ENCODE measurements at places on chromosomes 16 and 17. TPM values are rescaled to one million over a fixed set of nuclear protein-coding genes. Genes with fewer than 3 reads are reported as not detected.

The KIF2B gene
- total RNA-seq = not detected

The TMIGD1 gene
- total RNA-seq = not detected

The RBFOX1 gene
- total RNA-seq = 0.28 TPM

The FZD2 gene
- total RNA-seq = 2.0 TPM

The FMNL1 gene
- total RNA-seq = 11.9 TPM

The HSD11B2 gene
- total RNA-seq = 5.9 TPM

- no peak for DNase-seq
- H3K4me3 ChIP-seq = no peak overlapping the region
- no peaks in the 10 kb centered on the region for H3K27me3 ChIP-seq
- H3K36me3 ChIP-seq = peaks cover 10% of the 10 kb centered on the region
Observed at GRCh38 chr16:57645691-57646387, 17.4 kb downstream of the ADGRG1 start.

DNA sequence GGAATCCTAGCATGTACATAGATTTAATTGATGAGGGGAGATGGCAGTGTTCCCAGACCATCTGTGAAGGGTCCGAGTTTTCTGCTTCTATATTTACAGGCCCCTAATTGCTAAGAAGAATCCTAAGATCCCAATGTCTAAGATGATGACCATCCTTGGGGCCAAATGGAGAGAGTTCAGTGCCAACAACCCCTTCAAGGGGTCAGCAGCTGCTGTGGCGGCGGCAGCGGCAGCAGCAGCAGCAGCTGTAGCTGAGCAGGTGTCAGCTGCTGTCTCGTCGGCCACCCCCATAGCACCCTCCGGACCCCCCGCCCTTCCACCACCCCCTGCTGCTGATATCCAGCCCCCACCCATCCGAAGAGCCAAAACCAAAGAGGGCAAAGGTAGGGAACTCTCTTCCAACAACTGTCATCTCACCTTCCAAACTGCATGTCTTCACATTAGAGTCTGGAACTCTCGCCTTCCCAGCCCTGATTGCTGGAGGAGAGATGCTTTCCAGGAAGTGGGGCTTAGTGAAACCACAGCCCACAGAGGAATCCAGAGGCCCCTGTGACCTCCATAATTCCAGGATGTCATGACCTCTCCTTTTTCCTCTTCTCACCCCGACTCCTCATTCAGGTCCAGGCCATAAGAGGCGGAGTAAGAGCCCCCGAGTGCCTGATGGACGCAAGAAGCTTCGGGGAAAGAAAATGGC lies 4.7 kb downstream of the CHD3 start:
- H3K4me3 ChIP-seq = no peak overlapping the region
- peaks cover 15% of the 10 kb centered on the region for H3K4me1 ChIP-seq
- no peaks in the 10 kb centered on the region for H3K27me3 ChIP-seq
- no peak for DNase-seq
- H3K36me3 ChIP-seq = peaks cover 3% of the 10 kb centered on the region

DNA sequence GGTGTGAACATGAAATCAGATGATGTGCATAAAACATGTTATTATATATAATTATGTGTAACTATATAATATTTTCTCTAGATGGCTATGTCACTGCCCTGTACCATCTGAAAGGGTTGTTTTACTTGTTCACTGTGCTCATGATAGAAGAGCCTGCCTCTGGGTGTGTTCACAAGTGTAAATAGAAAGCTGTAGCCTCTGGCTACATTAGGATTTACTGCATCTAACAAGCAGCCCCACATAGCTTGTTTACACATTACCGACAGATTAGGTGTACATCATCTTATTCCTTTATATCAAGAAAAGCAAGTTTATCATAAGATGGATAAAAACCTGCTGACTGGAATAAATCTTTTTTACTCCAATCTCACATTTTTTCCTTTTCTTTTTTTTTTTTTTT lies 46.1 kb downstream of the CHD9 start:
- no peak overlapping the region for H3K4me3 ChIP-seq
- H3K27me3 ChIP-seq = no peaks in the 10 kb centered on the region
- H3K27ac ChIP-seq = no peak overlapping the region
- DNase-seq = no peak

- H3K4me1 ChIP-seq = no peaks in the 10 kb centered on the region
- H3K36me3 ChIP-seq = no peaks in the 10 kb centered on the region
- H3K4me3 ChIP-seq = no peak overlapping the region
- no peak overlapping the region for H3K27ac ChIP-seq
- DNase-seq = no peak
Observed at GRCh38 chr17:40510328-40510648, 8.9 kb upstream of the TNS4 start.

- no peaks in the 10 kb centered on the region for H3K4me1 ChIP-seq
- H3K36me3 ChIP-seq = peaks cover 94% of the 10 kb centered on the region
- no peak overlapping the region for H3K4me3 ChIP-seq
- DNase-seq = no peak
Observed at GRCh38 chr17:78820841-78821240, 19.8 kb downstream of the USP36 start.

DNA sequence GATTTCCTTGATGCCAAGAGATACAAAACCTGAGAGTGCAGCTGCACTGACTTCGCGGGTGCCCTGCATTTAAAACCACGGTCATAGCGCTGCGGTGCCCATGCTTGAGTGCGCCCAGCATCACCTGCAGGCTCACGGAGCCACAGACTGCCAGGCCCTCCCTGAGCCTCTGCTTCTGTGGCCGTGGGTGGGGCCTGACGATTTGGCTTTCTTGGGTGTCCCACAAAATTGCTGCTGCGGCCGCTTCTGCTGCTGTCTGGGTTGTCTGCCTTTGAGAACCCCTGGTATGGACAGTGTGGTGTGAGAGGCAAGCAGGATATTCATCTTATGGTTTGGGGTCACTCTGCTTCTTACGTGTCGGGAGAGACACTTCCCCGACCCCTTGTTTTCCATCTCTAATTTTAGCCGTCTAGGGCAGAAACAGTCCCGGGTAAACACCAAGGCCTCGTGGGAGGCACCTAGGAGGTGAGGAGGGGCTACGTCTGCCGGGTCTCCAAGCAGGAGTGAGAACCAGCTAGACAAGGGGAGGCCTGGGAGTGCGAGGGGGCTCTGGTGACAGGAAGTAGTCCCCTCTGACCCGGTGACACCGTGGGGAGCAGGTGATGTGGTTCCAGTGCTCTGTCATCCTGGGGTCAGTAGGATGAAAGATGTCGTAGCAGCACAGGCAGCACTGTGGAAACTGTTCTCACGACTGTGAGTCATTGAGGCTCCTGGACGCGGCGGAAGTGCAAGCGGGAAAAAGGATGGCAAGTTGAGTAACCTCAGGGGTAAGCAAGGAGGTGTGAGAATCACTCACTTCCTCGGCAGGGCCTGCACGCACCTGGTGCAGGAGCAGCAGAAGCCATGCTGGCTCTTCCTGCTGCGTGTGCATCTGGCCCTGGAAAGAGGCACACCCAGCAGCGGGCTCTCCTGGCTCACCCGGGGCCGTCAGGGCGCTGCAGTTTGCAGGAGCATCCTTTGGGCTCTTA lies 176.3 kb downstream of the RPTOR start:
- H3K27me3 ChIP-seq = no peaks in the 10 kb centered on the region
- no peak overlapping the region for H3K4me3 ChIP-seq
- H3K36me3 ChIP-seq = no peaks in the 10 kb centered on the region
- H3K27ac ChIP-seq = no peak overlapping the region

DNA sequence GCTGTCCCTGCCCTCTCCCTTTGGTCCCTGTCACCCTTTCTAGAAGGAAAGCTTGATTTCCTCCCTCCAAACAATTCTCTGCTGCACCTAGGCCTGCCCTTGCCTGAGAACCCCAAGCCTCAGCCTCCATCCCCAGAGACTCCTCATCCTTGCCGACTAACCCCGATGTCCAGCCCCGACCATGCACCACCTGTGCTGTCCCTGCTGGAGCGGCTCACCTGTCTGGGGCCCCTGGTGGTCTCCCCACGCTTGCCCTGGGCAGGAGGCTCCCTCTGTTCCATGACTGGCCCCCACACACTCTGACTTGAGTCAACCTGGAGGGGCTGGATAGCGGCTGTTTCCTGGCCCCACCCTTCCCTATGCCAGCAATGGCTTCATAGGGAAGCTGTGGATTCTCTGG lies 12.0 kb upstream of the SRRM2 start:
- no peak overlapping the region for H3K4me3 ChIP-seq
- no peaks in the 10 kb centered on the region for H3K36me3 ChIP-seq
- no peak for DNase-seq
- no peak overlapping the region for H3K27ac ChIP-seq
- H3K4me1 ChIP-seq = no peaks in the 10 kb centered on the region
